ENCODE measurements at places on chromosomes 4 and X.

- no peak for DNase-seq
Observed at GRCh38 chrX:87374324-87374723, 143.3 kb upstream of the KLHL4 start.

DNA sequence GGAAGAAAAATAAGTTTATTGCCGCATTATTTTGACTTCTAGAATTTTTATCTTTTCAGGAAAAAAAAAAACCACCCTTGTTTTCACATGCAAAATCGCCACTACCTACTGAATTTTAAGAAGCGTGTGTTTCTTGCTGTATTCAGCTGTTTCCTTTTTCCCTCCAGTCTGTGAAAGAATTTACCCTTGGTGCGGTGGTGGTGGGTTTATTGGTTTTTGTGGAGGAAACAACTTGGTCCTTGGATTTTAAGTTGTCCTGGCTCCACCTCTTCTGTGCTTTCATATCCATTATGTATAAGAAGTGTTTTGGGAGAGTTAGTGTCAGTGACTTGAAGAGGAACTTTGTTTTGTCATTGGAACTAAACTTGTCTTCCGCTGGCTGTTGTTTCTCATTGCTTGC is 8.1 kb downstream of the RAPGEF2 start:
- DNase-seq = no peak

GRCh38 chr4:177263818-177264217 is 45.9 kb upstream of the NEIL3 start:
- DNase-seq = no peak

DNA sequence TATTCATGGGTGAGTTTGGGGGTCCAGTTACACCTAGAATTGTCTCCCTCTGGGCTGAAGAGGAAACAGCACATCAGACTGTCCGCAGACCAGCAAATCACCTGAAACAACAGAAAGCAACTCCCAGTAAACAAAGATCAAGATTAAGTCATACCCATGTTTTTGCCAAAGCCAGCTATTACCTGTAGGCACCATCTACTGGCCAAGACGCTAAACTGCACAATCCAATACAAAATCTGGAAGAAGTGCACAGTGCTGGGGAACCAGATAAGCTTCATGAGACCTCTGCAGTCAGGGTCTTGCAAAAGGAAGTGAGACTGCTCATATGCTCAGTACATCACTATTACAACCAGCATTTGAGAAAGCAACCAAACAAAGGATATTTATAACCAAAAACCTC is 157.5 kb upstream of the ITM2A start:
- DNase-seq = no peak

DNA sequence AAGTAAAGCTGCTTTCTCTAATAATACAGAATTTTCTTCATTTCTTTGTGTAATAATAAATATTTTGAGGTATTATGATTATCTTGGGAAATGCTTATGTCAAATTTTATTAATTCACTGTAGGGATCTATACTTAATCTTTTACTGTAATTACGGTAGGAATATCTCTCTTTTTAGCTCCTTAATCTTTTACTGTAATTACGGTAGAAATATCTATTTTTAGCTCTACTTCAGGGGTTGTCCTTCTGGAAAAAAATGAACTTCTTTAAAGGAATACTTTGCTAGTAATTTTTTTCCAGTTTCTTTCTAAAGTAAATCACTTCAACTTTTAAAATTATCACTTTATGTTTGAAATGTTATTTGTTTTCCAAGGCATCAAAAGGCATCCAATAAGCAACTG is 2229.4 kb upstream of the AGA start:
- no peak for DNase-seq

GRCh38 chr4:85527815-85528214 is 52.9 kb downstream of the ARHGAP24 start:
- DNase-seq = no peak

DNA sequence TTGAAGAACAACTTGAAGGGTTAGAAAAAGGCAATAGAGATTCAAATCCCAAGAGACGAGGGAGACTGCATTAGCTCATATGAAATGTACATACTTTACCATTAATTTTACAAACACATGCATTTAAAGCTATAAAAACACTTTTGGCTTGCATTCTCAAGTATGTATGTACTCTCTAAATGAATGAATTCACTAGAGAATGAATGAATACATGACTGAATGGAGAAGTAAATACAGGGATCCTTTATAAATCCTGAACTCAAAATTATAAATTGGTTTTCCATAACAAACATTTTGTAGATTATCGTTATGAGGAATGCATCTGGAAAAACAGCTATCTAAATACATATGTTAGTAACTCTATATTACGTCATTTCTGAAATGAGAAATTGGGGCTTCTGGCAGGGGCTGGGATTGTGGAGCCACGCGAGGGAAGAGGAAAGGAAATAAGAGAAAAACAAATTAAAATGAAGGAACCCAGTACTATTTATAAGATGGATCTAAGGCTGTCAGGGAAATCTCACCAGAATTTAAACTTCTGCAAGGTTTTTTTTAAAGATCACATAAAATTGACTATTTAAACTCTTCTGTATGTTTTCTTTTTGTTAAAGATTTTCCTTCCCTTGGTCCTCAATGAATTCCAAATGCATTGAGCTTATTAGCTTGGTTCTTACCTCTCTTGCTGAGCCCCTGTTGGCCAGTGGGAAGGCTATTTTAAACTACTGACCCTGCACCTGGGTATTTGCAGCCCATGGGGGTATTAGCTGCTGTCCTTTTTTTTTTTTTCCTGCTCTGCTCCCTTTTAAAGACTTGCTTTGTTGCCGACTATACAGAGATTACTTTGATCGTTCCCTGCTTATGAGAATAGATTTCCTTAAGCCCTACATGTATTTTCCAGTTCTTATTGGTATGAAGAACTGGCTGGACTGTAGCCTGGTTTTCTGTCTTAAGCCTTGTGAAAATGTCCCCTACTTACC is 207.8 kb downstream of the ADGRL3 start:
- DNase-seq = no peak

DNA sequence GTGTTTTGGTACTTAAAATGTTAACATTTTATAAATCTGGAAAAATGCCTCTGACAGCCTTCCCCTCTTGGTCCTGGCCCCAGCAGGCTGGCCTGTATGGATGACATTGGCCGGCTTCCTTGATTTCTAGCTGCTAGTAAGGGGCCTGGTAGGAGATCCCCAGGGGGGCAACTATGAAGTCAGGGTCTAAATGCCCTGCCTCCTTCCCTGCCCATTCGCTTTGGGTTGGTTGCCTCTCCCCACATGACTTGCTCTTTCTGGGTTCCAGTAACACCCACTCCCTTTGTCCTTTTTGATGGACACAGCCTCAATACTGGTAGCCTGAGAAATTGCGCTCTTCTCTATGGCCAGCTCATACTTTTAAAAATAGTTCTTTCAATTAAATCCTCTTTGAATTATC is 78.0 kb upstream of the MAD2L1 start:
- no peak for DNase-seq

GRCh38 chr4:53575552-53575951 is 15.7 kb downstream of the LNX1 start:
- DNase-seq = no peak

DNA sequence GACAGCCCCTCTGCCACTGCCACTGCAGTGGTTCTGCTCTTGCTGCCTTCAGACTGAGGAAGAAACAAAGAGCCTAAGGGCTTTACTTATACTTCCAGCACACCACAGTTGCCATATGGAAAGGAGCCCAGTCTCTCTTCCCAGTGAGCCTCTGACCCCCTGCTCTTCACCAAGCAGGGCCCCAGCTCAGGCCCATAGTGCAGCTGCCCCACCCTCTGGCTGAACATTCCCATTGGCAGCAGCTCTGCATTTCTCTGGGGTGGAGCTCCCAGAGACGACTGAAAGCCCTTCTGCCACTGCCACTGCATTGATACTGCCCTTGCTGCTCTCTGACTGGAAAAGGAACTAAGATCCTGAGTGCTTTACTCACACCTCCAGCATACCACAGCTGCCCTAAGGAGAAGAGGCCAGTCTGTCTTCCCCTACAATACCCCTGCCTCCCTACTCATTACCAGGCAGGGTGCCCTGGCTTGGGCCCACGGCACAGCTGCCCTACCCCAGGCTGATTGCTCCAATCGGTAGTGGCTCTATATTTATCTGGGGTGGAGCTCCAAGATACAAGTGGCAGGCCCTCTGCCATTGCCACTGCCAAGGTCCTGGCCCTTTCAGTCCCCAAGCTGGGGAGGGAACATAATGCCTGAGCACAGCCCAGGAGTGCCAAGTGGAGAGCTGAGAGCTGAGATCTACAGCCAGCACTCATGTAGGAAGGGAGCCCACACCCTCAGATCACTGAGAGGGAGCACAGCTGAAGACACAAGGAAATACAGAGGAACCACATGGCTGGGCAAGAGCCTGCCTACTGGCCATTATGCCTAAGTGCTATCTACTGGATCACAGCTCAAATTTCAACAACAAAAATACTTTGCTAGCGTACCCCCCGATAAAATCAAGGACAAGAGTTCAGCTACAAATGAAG is 36.0 kb downstream of the AWAT2 start:
- no peak for DNase-seq

- no peak for DNase-seq
Observed at GRCh38 chr4:48065587-48066052, 49.0 kb downstream of the NIPAL1 start.

- peak; percentile 75 for DNase-seq
Observed at GRCh38 chr4:189792924-189793618, 147.6 kb upstream of the FRG1 start.

- peak; percentile 53 for DNase-seq
Observed at GRCh38 chr4:81405900-81406401, 65.8 kb downstream of the RASGEF1B start.

DNA sequence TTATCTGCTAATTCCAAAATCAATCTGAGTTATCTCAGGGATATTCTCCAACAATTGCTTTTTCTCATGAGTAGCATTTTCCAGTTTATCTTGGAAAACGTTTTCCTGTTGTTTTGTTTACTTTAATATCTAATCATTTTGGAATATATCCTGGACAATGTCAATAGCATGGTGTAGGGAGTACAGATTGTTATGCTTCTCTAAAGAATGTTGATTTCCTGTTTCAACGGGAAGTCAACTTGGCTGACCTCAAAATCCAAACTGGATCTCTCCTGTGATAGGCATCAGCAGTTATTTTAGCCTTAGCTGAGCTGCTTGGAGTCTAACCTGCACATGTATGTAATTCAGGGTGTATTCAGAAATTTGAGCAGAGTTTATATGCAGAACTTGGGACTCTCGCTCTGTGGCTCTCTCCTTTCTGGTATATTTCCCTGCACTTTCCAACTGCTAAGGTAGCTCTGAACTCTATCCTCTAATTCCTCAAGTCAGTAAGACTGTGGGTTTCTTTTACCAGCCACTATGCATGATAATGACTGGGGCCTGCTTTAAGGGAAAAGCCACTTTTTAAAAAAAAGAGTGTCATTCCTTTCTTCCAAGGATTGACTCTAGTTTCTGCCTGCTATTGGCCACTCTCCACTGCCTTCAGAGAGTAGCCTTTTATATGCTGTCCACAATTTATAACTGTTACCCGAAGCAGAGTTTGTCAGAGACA is 7.7 kb downstream of the PRSS48 start:
- DNase-seq = no peak

- DNase-seq = no peak
Observed at GRCh38 chr4:3524920-3525319, 7.3 kb downstream of the LRPAP1 start.

- DNase-seq = no peak
Observed at GRCh38 chrX:30822068-30822681, 66.9 kb downstream of the TAB3 start.

DNA sequence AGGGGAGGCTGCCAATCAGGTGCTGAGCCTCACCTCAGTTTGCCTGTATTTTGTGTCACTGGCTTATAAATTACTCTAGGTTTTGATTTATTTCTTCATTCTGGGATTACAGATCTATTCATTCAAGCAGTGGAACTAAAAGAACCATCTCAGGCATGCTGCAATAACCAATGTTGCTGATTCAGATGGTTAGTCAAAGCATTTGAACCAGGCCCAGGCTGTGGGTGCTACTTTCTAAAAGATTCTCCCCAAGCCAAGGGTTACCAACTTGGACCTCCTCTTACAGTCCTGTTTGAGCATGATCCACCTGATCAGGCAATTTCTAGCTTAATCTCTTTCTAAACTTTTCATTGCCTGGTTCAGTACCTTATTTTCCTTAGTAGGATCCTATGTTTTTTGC is 67.2 kb downstream of the TMEM131L start:
- no peak for DNase-seq

- no peak for DNase-seq
Observed at GRCh38 chr4:185711726-185712125, 100.3 kb downstream of the SORBS2 start.

DNA sequence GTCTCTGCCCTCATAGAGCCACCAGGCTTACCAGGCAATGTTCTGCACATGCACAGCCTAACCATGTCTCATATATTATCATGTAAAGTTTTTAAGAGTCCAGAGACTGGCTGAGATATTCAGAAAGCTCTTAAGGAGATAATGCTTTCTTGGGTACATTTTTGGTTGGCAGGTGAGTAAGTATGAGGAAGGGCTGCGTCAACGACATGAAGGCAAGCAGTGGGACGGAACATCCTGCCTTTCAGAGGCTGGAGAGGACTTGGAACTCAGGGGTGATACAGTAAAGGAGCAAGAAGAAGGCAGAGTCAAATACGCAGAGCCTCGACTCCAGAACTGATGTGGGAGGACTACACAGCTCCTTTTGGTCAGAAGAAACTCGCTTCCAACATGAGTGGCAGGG is 74.8 kb upstream of the MTNR1A start:
- no peak for DNase-seq

GRCh38 chrX:20461576-20461975 is 194.9 kb upstream of the RPS6KA3 start:
- DNase-seq = no peak

GRCh38 chr4:126779001-126779400 is 853.8 kb upstream of the INTU start:
- DNase-seq = no peak

- no peak for DNase-seq
Observed at GRCh38 chr4:150533673-150534072, 48.3 kb upstream of the MAB21L2 start.

- peak; percentile 96 for DNase-seq
Observed at GRCh38 chr4:140150636-140150885, 3.4 kb downstream of the MAML3 start.

DNA sequence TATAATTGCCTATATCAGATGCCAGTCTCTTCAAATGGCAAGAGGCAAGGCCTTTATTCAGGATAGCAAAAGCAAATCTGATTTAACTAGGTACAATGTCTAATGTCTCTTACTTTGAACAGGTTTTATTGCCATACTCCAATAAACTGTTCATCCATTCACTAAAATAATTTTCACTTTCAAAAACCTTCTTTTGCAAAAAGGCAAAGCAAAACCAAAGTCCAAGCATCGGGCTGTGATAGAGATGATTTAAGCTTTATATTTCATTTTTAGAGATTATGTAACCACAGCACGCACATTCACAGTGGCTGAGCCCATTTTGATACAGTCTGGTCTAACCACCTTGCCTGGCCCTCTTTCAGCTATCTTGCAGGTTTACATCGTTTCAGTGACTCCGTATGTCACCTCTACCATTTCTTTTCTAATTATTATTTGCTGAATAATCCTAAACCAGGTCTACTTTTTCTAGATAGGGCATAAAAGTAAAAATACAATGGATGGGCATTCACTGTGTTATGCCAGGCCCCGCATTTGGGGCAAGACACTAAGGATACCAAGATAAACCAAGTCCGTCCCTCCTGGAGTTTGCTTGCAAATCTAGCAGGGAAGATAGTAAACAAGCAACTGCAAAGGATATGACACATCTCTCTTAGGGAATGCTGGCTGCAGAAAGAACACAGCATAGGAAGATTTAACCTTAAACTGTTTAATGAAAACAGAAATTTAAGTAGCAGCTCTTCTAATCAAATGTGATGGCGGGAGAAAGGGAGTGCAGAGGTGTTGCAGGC is 1.8 kb downstream of the CASP3 start:
- no peak for DNase-seq

GRCh38 chrX:138914767-138915166 is 203.2 kb upstream of the FGF13 start:
- DNase-seq = no peak

All from adrenal gland (tissue), 19 donors.